K562 (cell line): ENCODE measurements at places on chromosomes 1 and 21. TPM values are rescaled to one million over a fixed set of nuclear protein-coding genes. Genes with fewer than 3 reads are reported as not detected.

- no peak for DNase-seq
These were observed 166.5 kb upstream of the PLD5 start for GRCh38 chr1:242690849-242691609.

DNA sequence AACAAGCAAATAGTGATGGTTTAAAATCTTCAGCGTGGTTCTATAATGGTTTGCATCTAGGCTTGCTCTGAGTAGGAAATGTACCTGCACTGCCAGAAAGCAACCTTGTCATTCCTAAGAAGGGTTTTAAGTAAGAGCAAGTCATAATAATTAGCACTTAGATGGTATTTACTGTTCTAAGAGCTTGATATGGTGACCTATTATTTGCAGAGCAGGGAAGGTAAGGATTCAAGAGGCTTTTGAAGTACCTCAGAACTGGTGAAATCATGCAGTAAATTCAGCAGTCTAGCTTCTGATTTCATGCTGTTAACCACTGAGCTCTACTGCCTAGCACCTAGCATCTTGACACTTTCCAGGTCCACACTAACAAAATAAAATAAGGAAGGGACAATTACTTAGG, 23.7 kb downstream of the ATP1A1 start:
- DNase-seq, result no peak

ZNF683 gene
- polyA plus RNA-seq, result not detected in 2 replicates

INSRR gene
- polyA plus RNA-seq, result 0.07 and 0.12 TPM in 2 replicates

SLC2A1 gene
- polyA plus RNA-seq, result 48.0 and 52.8 TPM in 2 replicates
